ENCODE measurements at places on chromosomes 7 and 10. TPM values are rescaled to one million over a fixed set of nuclear protein-coding genes. Genes with fewer than 3 reads are reported as not detected.

- DNase-seq, result no peak
Measured at GRCh38 chr7:128113839-128114238, 82.6 kb upstream of the LRRC4 start.

- no peak for DNase-seq
Measured at GRCh38 chr10:8312781-8313180, 258.3 kb downstream of the GATA3 start.

DNA sequence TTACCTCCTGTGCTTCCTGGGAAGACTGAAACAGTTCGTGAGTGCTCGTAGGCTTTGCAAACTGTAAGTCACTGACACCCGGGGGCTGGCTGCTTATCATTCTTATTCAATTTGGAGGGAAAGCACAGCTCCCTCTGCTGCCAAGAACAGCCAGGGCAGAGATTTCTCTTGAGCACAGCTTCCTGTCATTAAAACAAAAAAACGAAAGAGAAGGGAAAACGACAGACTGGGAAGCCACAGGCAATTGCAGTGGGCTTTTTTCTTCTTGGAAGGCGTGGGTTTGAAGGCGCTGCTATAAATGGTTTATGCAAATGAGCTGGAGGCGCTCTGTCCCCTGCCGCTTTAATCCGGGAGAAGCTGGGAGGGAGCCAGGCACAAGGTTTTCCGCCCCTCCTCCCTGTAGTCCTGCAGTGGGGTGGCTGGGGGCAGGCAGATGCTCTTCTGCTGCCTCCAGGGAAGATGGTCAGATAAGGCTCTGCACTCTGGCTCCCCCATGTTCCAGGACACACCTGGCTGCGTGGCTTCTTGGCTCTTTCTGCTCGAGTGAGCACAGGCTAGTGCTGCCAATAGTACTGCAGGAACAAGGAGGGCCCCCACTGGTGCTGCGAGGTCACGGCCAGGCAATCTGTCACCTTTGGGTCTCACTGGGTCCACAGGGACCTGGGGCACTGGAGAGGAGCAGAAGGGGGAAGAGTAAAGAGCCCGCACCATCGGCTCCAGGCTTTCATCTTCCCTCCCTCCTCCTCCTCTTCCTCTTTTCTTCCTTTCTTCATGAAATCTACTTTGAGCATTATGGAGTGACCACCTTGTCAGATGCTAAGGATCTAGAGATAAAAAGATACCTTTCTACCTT is 49.5 kb downstream of the NEURL1 start:
- DNase-seq, result no peak

DNA sequence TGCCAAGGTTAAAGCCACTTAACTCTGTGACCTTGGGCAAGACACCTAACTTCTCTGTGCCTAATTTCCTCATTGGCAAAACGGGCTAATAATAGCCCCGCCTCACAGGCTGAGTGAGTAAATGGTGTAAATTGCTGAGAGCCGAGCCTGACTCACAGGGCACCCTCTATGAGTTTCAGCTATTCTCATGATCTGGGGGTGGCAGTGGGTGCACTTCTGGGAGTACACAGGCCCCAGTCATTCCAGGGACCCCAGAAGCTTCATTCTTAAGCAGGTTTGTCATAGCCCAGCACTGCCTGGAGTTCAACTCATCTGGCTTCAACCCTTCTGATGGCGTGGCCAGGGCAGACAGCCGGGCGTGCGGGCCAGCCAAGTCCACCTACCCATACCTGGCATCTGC is 137.2 kb downstream of the GRID1 start:
- no peak for DNase-seq

DNA sequence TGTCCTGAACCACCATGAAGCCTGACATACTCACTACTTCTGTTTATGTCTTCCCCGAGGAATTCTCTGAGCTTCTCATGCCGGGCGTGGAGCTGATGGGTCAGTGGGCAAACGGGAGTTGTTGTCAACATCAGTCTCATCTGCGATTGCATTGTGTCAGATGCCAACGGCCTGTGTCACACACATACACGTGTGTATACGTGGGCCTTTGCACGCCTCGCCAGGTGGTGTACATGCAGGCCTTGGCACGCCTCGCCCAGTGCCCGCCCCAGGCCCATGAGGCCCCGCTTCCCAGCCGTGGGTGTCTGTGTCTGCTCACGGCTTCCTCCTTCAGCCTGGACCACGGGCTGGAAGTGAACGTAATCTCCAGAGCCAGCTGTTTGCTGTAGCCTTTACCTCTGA is 7.5 kb upstream of the CSGALNACT2 start:
- no peak for DNase-seq

GRCh38 chr10:14571866-14572507 is 202.7 kb downstream of the FAM107B start:
- DNase-seq, result no peak

GRCh38 chr7:118590107-118590506 is 365.6 kb downstream of the ANKRD7 start:
- no peak for DNase-seq

DNA sequence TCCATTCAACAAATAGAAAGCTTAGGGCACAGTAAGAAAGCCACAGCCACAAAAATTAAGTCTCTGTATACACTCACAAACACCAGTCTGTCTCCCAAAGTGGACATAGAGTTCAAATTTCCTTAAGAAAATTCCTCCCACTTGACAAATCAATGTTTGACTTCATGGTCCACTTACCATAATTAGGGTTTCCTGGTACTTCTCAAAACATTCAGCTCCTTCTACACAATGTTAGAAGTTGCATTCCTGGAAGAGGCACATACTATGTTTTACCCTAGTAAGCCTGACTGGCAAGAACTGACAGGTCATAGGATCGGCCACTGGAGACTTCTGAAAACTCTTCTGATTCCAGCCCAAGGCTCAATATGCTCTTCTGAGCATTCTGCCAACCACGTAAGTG is 70.5 kb downstream of the CPXM2 start:
- no peak for DNase-seq

- DNase-seq, result no peak
Measured at GRCh38 chr10:62618054-62618453, 186.5 kb upstream of the ADO start.

DNA sequence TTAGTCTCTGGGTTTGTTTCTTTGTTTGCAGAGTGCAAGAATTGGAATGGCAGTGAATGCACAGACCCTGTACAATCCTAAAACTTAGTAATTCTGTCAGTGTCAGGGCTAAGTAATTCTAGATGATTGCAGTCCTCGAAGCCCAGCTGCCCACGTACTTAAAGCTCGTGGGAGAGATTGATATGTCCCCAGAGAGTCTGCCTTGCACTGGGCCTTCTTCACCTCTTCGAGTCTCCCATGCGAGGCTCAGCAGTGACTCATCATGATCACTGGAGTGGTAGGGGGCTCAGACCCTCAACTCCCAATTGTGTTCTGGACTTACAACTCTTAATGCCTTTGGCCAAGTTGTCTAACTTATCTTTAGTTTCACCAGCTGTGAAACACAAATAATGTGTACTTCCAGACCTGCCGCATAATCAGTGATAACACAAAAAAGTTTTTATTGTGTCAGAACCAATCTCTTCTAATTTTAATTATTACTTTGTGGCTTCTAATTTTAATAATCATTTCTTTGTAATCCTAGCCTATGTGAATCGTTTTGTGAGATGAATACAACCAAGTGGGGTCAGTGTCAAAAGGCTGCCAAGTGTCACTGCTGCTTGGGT is 345.6 kb upstream of the LRGUK start:
- DNase-seq, result no peak

- no peak for DNase-seq
Measured at GRCh38 chr7:82319674-82320118, 123.9 kb downstream of the CACNA2D1 start.

- DNase-seq, result no peak
Measured at GRCh38 chr7:155987681-155988235, 175.5 kb upstream of the SHH start.

- DNase-seq, result no peak
Measured at GRCh38 chr7:33418251-33418701, 288.9 kb downstream of the BBS9 start.

- no peak for DNase-seq
Measured at GRCh38 chr7:68955656-68956055, 642.6 kb upstream of the AUTS2 start.

- DNase-seq, result no peak
Measured at GRCh38 chr7:22166928-22167327, 190.0 kb downstream of the RAPGEF5 start.

- DNase-seq, result no peak
Measured at GRCh38 chr7:5414916-5415315, 8.7 kb downstream of the TNRC18 start.

DNA sequence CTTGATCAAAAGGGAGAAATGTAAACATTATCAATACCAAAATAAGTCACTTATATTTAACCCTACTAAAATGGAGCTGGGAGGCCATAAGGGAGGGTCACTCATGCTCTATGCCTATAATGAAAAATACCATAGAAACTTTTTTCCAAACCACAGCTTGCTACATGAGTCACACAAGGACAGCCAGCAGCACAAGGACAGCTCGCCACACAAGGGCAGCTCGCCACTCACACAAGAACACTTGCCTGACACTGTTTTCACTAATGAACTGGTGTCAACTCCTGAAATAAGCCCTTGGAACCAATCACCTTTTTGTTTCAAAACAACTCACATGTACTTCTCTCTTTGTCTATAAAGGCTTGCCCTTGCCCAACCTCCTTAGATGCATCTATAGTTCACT is 43.3 kb downstream of the FRMPD2 start:
- DNase-seq, result no peak

DNA sequence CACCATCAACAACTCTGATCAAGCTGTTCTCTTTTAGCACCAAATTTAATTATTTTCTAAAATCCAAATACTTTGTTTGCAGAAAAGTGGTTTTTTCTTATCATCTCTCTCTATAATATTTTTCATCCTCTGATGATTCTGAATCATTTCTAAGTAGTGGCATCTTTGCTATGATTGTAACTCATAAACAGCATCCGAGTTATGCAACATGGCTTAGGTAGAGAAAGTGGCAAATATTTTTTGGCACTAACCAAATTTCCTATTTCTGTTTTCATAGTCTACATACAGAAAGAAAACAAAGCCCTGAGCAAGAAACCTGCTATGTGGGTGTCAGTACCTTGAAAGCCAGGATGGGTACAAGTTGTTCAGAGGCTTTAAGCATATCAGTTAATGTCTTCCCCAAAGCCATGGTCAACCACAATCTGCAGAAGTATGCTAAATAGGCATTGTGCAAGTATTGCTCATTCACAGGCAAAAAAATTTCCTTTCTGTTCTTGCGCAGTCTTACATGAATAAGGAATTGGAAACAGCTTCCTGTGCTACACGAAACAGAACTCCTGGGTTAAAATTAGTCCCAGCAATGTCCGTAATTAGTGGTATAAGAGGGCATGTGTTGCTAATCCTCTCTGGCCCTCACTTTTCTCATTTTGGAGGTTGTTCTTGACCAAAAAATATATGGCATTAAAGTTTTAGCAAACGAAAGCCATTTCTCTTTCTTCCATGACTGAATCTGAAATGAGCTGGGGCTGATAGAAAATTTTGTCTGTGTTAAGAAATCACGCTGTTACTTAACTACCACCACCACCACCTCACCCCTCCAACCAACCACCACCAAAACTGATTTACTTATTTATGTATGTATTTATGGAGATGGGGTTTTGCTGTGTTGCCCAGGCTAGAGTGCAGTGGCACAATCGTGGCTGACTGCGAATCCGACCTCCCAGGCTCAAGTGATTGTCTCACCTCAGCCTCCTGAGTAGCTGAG is 325.6 kb upstream of the MAGI2 start:
- no peak for DNase-seq

DNA sequence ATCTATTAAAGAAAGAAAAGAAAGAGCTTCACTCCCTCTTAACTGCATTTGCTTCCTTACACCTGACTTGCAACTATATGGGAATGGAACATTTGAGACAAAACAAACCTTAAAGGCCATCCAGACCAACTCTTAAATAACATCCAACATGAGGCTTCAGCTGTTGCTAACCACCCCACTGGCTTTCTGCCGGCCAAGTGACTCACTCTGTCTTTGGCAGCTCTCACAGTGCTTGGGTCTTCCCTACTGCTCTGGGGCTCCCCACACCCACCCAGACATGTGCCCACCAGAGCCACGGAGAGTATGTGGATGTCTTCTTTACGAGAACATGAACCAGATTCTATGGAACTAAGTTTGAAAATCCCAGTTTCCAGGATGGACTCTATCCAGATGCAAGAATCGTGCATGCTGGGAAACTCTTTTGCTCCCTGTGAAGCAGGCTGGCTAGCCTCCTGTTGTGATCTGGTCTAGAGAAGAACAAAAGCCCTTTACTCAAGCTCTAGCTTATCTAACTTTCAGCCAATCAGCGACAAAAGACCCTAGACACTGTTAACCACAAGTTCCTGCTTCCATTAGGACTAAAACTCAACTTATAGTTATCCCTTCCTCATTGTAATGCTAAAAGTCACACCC is 245.7 kb downstream of the TCERG1L start:
- no peak for DNase-seq

GRCh38 chr7:121278120-121279021 is 50.4 kb upstream of the WNT16 start:
- no peak for DNase-seq

DNA sequence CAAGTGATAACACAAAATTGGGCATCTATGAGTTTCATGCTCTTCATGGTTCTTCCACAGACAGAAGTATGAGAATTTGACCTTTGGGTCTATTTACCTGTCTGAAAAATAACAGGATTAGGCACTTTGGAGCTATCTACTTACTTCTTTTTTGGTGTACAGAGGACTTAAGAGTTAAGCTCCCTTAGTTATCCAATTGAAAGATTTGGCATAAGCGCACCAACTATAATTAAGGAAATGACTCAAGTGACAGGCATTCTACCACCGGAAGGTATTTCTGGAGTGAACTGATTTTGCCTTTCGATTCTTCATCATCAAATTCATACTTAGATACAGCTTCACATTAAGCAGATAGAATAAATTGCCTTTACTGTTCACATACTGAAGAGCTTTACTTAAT is 43.9 kb downstream of the IFIT5 start:
- DNase-seq, result no peak

The AKR1E2 gene
- 1.1 TPM for total RNA-seq

The NME8 gene
- total RNA-seq, result not detected

The WEE2 gene
- total RNA-seq, result not detected

The TCERG1L gene
- not detected for total RNA-seq

The SFMBT2 gene
- total RNA-seq, result 19.2 TPM

The GSDME gene
- 4.1 TPM for total RNA-seq

The TMEM229A gene
- total RNA-seq, result not detected

The DRGX gene
- not detected for total RNA-seq

The XRCC2 gene
- 2.3 TPM for total RNA-seq

The ADAM22 gene
- total RNA-seq, result 0.88 TPM

The AKR1C4 gene
- total RNA-seq, result not detected

The MARVELD1 gene
- 0.24 TPM for total RNA-seq

The OPN4 gene
- not detected for total RNA-seq

The CPXM2 gene
- total RNA-seq, result not detected

Data from activated B cell treated with CpG ODN at 0.5 μM for 24 hours (primary cell).